ENCODE measurements at places on chromosomes 2 and 18. TPM values are rescaled to one million over a fixed set of nuclear protein-coding genes. Genes with fewer than 3 reads are reported as not detected.

GRCh38 chr18:50099725-50100407 is 95.1 kb downstream of the MYO5B start:
- no peaks in the 10 kb centered on the region for H3K36me3 ChIP-seq
- H3K27me3 ChIP-seq = no peaks in the 10 kb centered on the region
- H3K27ac ChIP-seq = no peak overlapping the region
- peaks cover 24% of the 10 kb centered on the region for H3K4me1 ChIP-seq
- DNase-seq = no peak
- H3K4me3 ChIP-seq = no peak overlapping the region

- no peaks in the 10 kb centered on the region for H3K36me3 ChIP-seq
- no peaks in the 10 kb centered on the region for H3K27me3 ChIP-seq
- DNase-seq = no peak
Measured at GRCh38 chr2:240326886-240327285, 108.6 kb upstream of the GPC1 start.

GRCh38 chr2:216072473-216072872 is 9.1 kb downstream of the PECR start:
- DNase-seq = no peak
- no peak overlapping the region for H3K4me3 ChIP-seq
- no peaks in the 10 kb centered on the region for H3K4me1 ChIP-seq
- no peaks in the 10 kb centered on the region for H3K27me3 ChIP-seq
- H3K27ac ChIP-seq = no peak overlapping the region

DNA sequence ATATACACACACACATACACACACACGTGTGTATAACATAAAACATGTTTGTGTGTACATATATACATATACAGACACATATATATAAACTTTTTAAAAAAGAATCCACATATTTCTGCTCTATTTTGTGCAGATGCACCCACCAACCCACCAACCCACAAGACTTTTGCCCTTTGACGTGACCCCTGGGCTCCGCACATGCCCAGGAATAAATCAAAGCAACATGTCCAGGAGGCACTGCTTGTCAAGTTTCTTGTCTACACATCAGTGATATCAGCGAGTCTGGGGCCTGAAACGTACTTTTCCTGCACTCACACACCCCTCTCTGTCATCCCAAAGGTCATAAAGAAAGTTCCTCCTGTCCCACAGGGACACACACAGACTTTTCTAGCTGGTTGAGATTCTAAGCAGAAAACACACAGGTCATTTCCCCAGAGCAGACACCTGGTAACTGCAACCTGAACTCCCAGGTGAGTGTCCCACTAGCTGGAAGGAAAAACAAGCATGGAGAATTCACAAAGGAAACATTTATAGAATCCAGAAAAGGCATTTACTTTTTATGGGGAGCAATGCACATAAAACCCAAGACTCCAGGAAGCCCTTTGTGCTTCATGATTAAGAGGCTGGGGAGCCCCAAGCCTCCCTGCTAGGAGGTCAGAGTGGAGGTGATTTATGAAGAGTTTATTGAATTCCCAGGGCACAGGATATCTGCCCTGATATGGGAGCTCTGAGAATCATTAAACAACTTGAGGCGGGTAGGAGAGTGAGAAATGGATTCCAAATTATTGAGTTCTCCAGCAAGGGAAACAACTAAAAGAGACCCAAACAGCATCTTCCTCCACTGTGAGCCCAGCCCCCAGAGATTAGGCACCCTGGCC is 211.6 kb downstream of the MGAT5 start:
- H3K4me1 ChIP-seq = peaks cover 11% of the 10 kb centered on the region
- no peaks in the 10 kb centered on the region for H3K27me3 ChIP-seq
- no peak overlapping the region for H3K4me3 ChIP-seq
- no peak for DNase-seq
- H3K36me3 ChIP-seq = no peaks in the 10 kb centered on the region

GRCh38 chr2:161412346-161412745 is 3.8 kb upstream of the TBR1 start:
- no peaks in the 10 kb centered on the region for H3K36me3 ChIP-seq
- H3K4me1 ChIP-seq = peaks cover 24% of the 10 kb centered on the region
- H3K27ac ChIP-seq = no peak overlapping the region
- peaks cover 27% of the 10 kb centered on the region for H3K27me3 ChIP-seq
- no peak overlapping the region for H3K4me3 ChIP-seq

GRCh38 chr2:9228088-9228751 is 21.6 kb downstream of the ASAP2 start:
- H3K27ac ChIP-seq = no peak overlapping the region
- H3K36me3 ChIP-seq = no peaks in the 10 kb centered on the region
- no peaks in the 10 kb centered on the region for H3K27me3 ChIP-seq
- no peak for DNase-seq
- no peak overlapping the region for H3K4me3 ChIP-seq

DNA sequence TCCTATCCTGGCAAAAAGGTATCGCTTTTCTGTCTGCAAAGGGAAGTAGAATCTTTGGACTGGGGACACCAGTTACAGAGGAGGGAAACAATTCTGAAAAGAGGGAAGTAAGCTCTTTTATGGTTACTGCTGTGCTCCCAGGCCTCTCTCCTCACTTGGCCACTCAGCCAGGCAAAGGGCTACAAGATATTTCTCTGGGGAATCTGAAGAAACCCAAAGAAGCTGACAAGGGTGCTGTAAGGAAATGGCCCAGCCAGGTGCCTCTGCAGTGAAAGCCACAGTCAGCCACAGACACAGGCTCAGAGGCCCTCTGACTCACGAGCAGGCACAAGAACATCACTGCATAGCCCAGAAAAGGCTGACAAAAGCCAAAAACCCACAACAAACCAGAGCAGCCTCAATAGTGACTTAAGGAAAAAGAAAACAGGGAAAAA is 5.8 kb downstream of the HDLBP start:
- no peaks in the 10 kb centered on the region for H3K36me3 ChIP-seq
- DNase-seq = no peak
- no peak overlapping the region for H3K27ac ChIP-seq
- H3K27me3 ChIP-seq = no peaks in the 10 kb centered on the region
- no peak overlapping the region for H3K4me3 ChIP-seq
- H3K4me1 ChIP-seq = peaks cover 9% of the 10 kb centered on the region

DNA sequence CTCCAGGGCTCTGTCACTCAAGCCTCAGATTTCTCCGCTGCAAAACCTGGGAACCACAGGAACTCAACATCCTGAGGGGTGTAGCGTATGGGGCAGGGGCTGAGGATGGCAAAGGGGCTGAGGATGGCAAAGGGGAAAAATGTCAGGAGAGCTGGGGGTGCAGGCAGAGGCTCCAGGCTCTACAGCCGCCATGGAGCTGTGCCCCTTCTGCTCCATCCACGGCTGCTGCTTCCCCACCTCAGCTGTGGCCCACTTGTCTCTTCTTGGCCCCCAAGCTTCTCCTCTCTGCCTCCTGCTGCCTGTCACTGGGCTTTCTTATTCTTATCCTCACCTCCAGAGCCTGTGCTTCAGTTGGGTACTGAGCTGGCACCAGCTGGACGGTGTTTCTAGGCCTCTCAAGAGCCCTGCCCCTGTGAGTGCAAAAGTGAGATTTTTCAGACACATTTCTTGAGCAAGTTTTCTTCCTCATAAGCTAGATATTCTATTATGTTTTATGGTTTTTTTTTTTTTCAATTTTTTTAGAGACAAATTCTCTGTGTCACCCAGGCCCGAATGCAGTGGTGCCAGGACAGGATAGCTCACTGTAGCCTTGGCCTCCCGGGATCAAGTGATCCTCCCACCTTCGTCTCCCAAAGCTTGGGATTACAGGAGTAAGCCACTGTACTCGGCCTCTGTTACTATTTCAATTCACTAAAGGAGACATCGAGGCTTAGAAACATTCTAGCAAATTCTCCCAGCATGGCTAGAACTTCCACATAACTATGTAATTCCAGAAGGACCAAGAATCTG is 49.0 kb downstream of the MARCO start:
- H3K4me3 ChIP-seq = no peak overlapping the region
- H3K36me3 ChIP-seq = no peaks in the 10 kb centered on the region
- no peaks in the 10 kb centered on the region for H3K27me3 ChIP-seq
- no peak overlapping the region for H3K27ac ChIP-seq
- DNase-seq = no peak
- H3K4me1 ChIP-seq = no peaks in the 10 kb centered on the region

GRCh38 chr18:68083776-68084175 is 567.3 kb upstream of the DSEL start:
- no peaks in the 10 kb centered on the region for H3K4me1 ChIP-seq
- no peak for DNase-seq
- no peak overlapping the region for H3K27ac ChIP-seq
- H3K4me3 ChIP-seq = no peak overlapping the region
- no peaks in the 10 kb centered on the region for H3K27me3 ChIP-seq

DNA sequence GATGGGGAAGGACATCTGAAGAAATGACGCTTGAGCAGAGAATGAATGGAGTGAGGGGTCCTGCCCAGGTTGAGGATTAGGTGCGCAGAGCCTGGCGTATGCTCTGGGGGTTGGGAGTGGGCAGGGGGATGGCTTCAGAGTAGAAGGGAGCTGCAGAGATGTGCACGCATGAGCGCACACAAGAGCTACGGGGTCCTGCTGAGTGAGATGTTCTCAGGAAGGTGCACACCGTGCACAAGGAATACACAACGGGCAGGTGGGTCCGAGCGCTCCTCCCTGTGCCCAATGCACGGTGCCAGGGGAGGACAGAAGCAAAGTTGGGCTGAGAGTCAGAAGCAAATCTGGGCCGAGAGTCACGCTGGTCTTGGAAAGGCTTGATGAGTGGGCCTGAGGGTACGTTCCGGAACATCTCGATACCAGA is 25.5 kb downstream of the TWIST2 start:
- no peak for DNase-seq
- H3K27me3 ChIP-seq = no peaks in the 10 kb centered on the region
- H3K27ac ChIP-seq = no peak overlapping the region
- no peaks in the 10 kb centered on the region for H3K4me1 ChIP-seq
- H3K36me3 ChIP-seq = no peaks in the 10 kb centered on the region

DNA sequence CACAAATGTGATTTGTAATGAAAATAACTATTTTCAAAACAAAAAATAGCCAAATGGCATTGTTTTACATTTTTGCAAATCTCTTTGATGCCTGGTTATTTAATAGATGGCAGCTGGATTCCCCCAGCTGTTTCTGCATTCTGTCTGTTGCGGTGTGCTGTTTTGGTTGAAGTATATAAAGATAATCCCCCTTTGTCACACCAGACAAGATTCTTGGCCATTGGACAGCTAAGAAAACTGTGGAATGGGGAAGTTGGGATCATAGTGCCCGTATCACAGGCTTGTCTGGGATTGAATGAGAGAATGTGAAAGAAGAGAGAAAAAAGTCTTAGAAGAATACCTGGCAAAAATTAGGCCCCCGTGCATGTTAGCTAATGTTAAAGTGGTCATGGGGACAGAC is 19.5 kb upstream of the LYPD6B start:
- H3K4me1 ChIP-seq = no peaks in the 10 kb centered on the region
- no peak for DNase-seq
- no peaks in the 10 kb centered on the region for H3K27me3 ChIP-seq
- no peak overlapping the region for H3K27ac ChIP-seq
- H3K4me3 ChIP-seq = no peak overlapping the region
- H3K36me3 ChIP-seq = no peaks in the 10 kb centered on the region

The ROCK1 gene
- 45.3 TPM for total RNA-seq

The FKBP1B gene
- total RNA-seq = 5.8 TPM

The SPP2 gene
- total RNA-seq = not detected

The COMMD1 gene
- total RNA-seq = 76.0 TPM

The FER1L5 gene
- total RNA-seq = 0.11 TPM
